ENCODE measurements at places on chromosomes 6 and 20.

DNA sequence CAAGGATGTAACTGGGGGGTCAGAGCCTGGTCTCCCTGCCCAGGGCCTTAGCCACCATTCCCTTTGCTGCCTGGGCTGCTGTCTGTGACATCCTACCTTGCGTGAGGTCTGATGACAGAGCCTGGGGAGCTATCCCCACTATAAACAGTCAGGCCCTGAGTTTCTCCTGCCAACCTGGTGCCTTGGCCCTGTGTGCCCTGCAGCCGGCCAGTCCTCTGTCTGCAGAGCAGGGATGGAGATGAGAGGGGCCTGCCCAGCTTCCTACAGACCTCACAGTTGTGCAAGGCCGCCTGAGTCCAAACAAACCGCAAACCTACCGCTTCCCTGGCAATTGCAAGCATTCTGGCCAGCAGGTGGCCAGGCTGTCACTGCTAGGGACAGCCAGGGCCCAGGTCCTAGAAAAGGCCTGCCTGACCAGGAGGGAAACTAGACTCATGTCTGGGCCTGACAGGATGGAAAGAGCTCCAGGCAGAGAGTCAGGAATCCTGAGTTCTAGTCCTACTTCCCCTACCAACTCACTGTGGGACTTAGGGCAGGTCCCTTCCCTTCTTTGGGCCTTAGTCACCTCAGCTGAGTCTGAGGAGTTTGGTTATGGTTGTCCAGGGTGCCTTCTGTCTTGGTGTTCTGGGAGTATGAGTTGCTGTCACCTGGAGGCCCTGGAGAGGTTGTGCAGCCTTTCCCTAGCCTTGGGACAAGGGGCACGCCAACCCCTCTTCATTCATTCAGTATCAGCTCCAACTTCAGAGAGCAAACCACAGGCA lies 86.2 kb downstream of the VEGFA start:
- DNase-seq: no peak

GRCh38 chr6:90691823-90692222 lies 105.0 kb upstream of the MAP3K7 start:
- DNase-seq: no peak

- peak; percentile 25 for DNase-seq
Measured at GRCh38 chr6:167350731-167351655, 26.1 kb downstream of the TTLL2 start.

DNA sequence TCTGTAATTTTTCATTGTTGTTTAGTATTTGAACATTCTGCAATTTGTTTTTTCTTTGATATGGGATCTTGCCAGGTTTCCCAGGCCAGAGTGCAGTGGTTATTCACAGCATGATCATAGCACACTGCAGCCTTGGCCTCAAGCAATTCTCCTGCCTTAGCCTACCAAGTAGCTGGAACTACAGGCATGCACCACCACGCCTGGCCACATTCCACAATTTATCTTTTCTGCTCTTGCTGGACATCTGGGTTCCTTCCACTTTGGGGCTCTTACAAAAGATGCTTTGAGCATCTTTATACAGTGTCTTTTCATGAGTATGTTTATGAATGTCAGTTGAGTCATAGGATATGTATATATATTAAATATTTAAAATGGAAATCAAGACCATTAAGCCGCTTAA lies 42.0 kb downstream of the PGM3 start:
- no peak for DNase-seq

DNA sequence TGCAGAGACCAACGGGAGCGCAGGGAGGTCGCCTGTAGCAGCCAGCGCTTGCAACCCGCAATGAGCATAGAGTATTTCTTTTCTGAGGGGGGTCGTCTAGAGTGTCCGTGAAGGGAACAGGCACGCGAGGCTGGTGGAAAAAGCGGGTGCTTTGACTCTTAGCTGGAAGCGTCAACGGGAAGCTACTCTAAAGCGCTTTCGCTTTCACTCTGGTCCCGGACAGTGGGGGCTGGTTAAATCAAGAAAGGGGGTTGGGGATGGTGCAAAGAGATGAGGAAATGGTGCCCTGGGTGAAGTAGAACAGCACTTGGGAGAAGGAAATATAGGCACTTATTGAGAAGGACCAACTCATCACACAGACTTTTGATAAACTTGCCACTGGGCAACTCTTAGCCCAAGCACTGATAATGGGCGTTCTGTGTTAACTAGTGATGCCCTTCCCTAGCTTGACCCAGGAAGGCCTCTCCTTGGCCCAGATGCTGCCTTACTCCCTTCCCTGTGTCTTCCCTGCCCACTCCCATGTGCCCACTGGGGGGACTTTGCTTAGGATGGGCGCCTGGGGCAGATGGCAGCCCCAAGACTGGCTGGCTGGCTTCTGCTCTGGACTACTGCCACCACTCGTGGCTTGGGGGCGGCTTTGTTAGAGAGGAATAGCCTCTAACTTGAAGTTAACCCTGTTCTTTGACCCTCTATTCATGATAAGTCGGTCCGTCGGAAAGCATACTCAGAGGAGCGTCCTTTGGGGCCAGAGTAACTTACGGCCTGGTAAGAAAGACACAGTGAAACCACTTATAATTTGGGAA lies 585 bp downstream of the PSMB9 start:
- peak; percentile 24 for DNase-seq

DNA sequence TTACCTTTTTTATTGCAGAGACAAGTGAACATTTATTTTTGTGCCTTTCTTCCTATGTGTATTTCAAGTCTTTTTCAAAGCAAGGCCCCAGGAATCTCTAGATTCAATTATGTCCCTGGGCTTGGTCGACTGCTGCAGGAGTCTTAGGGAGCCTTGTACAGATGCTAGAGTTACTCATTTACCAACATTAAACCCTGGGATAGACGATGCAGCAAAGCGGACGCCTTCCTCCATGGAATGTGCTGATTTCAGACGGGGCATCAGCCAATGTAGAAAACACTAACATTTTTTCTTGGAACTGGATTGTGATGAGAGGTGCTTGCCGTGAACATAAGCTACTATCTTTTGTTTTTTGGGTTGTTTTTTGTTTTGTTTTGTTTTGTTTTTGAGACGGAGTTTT lies 55.9 kb downstream of the CD164 start:
- DNase-seq: no peak

DNA sequence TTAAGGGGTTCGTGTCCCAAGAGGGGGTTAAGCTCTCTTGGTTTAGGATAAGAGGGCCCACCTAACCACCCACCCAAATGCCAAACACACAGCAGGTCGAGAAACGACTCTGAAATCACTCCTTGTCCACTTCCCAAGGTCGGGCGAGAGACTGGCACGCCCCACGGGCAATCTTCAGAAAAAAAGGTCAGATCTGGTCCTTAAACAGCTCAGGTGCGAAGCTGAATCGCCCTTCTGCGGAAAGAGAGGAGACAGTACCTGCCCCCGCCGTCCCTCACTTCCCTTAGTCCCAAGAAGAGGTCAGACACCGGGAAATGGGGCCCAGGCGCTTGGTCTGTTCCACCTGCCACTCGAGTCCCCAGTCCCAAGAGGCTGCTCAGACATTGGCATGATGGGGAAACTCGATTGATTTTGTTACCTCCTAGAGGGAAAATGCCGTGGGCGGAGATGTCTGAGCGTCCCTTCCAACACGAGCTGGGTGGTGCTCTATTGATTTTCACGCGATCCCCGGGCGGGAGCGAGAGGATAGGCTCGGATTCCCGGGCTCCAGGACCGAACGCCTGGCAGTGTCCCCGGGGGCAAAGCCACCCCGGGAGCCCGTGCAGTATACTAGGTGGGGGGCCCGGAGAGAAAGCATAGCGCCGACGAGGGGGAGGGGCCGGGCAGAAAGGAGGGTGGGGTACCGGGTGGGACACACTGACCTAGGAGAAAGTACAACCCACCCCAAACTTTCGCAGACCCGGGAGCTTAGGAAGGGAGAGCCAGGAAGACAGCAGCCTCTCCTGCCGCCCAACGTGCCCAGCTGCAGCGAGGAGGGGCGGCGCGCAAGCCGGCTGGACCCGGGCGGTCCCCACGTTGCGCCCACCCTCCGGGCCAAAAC lies 1.1 kb upstream of the SAMD5 start:
- peak; percentile 15 for DNase-seq

- no peak for DNase-seq
Measured at GRCh38 chr6:30329331-30329730, 2.6 kb downstream of the TRIM39 start.

DNA sequence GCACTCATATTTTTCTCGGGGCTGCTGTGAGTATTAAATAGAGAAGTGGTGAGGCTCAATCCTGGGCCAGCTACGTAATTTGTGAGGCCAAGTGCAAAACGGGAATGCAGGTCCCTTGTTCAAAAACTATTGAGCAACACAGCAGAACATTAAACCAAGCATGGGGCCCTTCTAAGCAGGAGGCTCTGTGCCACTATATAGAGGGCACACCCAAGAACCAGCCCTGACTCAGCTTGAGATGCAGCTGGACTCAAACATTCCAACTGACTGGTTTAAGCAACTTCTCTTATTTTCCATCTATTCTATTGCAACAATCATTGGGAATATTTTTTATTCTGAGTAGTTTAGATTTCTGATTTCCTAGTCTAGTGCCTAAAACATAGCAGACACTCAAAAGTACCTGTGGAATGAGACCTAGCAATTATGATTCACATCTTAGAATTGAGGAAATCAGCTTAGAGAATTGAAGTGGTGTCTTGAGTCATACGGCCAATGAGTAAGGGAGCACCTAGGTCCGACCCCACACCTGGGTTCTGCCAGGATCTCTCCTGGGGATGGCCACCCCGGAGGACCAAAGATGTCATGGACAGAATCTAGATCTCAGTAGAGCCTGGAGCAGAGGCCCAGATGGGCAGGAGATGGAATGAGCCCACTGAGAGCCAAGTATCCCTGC lies 1.3 kb downstream of the SIRPB2 start:
- DNase-seq: no peak

DNA sequence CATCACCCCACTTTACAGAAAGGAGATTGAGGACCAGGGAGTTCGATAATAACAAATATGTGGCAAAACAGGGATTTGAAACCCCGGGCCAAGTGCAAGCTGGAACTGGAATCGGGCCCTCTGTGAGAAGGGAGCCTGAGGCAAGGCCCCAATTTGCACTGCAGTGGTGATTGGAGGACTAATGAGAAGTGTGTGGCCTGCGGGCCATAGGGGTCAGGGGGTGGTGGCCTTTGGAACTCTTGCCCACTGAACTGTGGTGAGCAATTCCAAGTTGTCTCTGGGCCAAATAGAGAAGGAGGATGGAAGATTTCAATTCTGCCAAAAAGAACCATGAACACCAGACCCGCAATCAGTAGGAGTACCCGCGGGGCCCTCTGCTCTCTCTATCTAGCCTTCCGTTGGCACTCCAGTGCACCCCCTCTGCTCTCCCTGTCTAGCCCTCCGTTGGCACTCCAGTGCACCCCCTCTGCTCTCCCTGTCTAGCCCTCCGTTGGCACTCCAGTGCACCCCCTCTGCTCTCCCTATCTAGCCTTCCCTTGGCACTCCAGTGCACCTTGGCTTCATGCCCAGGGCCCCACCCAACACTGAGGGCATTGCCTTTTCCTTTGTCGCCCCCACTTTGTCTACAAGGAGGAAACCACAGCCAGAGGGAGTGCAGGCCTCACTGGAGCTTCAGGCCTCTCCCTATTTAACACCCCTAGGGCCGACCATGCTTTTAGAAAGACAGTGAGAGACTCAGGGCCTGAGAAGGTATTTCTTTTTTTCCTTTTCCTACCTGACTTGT lies 6.0 kb upstream of the PTPRA start:
- DNase-seq: no peak

GRCh38 chr6:108260126-108260808 lies 573 bp downstream of the SNX3 start:
- no peak for DNase-seq

- no peak for DNase-seq
Measured at GRCh38 chr6:42147138-42147562, 4.7 kb upstream of the C6orf132 start.

DNA sequence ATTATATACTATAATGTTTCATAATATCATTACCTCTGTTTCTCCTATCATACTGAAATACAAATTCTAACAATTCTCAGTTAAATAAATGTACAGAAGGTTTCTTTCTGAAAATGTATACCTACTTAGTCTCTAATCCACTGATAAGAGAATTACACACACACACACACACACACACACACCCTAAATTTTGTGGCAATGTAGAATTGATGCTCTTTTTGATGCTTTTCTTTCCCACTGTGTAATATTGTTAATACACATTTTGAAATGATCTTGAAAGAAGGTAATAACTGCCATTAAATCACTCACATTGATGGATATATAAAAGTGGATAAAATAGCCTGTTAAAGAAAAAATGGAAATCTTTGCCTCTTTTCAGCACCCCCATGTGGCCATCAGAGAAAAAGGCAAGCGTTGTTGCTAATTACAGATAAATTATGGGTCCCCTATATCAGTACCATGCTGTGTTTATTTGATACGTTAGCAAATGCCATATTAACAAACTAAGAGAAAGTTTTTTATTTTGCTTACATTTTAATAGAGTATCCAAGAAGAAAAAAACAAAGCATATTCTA lies 76.6 kb upstream of the VGLL2 start:
- no peak for DNase-seq

Measured in H54 (cell line).